A549 treated with AZD2906 at 1 μM for 4 hours (cell line): ENCODE measurements at places on chromosomes 6 and 20. TPM values are rescaled to one million over a fixed set of nuclear protein-coding genes. Genes with fewer than 3 reads are reported as not detected.

NRSN1 gene
- not detected in 5 replicates for total RNA-seq

ORC3 gene
- total RNA-seq, result 14.0 to 17.0 TPM (median 15.0 TPM) in 5 replicates

GGTLC1 gene
- total RNA-seq, result 0.09 to 0.10 TPM (median 0.10 TPM) in 3 of 5 replicates, not detected in the others

IYD gene
- 0.01 to 0.02 TPM (median 0.01 TPM) in 3 of 5 replicates, not detected in the others for total RNA-seq

ARFGEF2 gene
- 12.0 to 15.9 TPM (median 13.7 TPM) in 5 replicates for total RNA-seq

SCRT2 gene
- 0.02 TPM in 1 of 5 replicates, not detected in the others for total RNA-seq

SLC2A10 gene
- total RNA-seq, result not detected in 5 replicates

RFX6 gene
- not detected in 5 replicates for total RNA-seq

EEF1E1 gene
- total RNA-seq, result 51.9 to 76.9 TPM (median 59.1 TPM) in 5 replicates

JARID2 gene
- 9.3 to 12.3 TPM (median 10.4 TPM) in 5 replicates for total RNA-seq

HELZ2 gene
- total RNA-seq, result 30.2 to 39.3 TPM (median 31.3 TPM) in 5 replicates

ENPP3 gene
- total RNA-seq, result not detected in 5 replicates

ZC3H12D gene
- 0.01 to 0.07 TPM (median 0.02 TPM) in 5 replicates for total RNA-seq

ECT2L gene
- total RNA-seq, result not detected in 5 replicates

FAM83C gene
- 0.11 to 0.20 TPM (median 0.15 TPM) in 5 replicates for total RNA-seq

ZNF334 gene
- total RNA-seq, result not detected in 5 replicates

TNXB gene
- 0.48 to 0.71 TPM (median 0.56 TPM) in 5 replicates for total RNA-seq

MAP7 gene
- 19.0 to 21.8 TPM (median 20.2 TPM) in 5 replicates for total RNA-seq

GABRR1 gene
- not detected in 5 replicates for total RNA-seq

CALHM4 gene
- total RNA-seq, result not detected in 5 replicates

SLC17A1 gene
- total RNA-seq, result 0.06 TPM in 1 of 5 replicates, not detected in the others

KCNS1 gene
- not detected in 5 replicates for total RNA-seq
